ENCODE measurements at places on chromosomes 5 and 9.

DNA sequence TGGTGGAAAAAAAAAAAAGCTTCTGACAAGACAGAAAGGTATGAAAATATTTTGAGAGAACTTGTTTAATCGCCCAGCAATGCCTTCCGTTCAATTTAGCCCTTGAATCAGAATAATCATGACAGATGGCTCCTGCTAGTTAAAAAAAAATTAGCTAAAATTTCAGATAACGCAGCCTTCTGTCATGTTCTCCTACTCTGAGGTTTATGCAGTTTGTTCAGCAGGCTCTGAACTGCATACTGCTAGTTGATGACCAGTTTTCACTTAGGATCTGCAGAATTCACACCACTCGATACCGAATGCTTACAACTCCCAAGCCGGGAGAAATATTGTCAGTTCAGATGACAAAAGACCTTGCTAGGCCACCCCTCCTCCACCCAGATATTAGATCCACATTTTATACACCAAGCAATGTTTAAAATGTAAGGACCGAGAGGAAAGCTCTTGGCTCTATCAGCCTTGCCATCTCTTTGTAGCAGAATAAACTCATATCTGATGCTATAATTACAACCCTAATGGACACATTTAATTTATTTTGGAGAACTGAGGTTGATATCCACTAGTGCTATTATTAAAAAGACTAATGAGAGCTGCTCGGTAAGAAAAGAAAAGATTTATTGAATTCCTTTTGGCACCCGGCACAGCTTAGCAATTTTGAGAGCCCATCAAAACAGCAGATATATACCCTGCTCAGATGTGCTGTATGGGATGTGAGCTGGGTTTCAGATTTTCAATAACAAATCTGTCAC, 322.8 kb downstream of the GLIS3 start:
- no peak for DNase-seq

GRCh38 chr5:23027331-23027730, 174.2 kb upstream of the CDH12 start:
- DNase-seq: no peak

DNA sequence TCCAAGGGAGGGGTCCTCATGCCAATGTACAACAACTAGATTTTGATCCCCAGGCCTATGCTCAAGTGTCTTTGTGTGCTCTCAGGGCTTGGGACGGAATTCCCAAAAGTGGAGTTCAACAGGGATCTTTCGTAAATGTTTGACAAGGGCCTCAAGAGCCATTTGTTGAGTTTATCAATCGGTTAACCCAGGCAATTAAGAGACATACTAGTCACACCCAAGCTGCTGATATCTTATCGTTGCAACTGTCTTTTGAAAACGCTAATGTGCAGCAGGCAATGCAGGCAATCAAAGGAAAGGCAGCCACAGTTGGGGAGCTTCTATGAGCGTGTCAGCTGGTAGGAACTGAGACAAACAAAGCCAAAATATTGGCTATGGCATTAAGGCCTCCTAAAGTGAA, 161.2 kb downstream of the CPLANE1 start:
- DNase-seq: no peak

- DNase-seq: peak; percentile 15
Measured at GRCh38 chr5:5886812-5887486, 464.5 kb downstream of the ICE1 start.

GRCh38 chr5:67996596-67996995, 219.0 kb upstream of the PIK3R1 start:
- no peak for DNase-seq

DNA sequence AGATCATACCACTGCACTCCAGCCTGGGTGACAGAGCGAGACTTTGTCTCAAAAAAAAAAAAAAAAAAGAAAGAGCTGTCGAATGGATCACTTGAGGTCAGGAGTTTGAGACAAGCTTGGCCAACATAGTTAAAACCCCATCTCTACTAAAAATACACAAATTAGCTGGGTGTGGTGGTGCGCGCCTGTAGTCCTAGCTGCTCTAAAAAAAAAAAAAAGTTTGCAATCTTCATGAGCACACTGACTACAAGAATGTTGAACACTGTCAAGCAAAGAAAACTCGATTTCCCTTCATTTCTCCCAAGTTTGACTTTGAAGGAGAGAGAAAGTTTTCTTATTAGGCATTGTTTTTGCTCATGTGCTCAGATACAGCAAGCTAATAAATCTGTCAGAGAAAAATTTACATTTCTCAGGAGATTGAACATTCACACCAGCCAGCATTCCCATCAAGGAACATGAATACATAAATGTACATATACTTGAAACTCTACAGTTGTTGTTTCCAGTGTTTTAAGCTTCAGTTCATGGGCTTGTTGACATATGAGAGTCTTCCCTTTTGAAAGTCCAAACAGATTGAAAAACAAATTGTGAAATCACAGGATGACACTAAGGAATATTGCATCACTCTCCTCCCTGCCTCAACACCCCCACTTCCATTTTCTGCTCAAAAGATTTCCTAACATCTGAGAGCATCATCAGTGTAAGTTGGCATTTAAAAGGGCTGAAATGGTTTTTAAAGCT, 81.8 kb downstream of the ARRDC3 start:
- no peak for DNase-seq

DNA sequence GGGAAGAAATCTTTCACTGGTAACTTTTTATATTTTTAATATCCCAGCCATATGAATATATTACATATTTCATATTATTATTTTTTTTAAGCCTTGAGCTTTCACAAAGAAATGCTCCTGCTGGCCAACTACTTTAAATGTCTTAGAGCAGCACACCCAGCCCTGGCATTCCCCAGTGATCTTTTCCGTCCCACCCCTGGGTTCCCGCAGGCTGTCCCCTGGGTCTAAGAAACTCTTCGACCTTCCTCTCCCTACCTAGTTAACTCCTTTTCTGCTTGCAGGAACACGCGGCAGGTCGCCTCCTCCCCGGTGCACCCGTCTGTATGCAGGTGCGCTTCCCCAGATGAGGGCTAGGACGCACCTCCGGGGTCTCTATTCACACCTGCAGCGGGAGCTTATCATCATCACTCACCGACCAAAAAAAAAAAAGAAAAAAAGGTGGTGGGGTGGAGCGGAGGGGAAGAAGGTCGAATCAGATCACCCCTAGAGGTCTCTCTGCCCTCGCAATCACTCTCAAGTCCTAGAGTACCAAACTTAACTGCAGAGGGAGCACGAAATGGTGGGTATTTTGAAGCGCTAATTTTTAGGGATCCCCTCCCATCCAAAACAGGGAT, 696 bp downstream of the ZFP62 start:
- DNase-seq: no peak

DNA sequence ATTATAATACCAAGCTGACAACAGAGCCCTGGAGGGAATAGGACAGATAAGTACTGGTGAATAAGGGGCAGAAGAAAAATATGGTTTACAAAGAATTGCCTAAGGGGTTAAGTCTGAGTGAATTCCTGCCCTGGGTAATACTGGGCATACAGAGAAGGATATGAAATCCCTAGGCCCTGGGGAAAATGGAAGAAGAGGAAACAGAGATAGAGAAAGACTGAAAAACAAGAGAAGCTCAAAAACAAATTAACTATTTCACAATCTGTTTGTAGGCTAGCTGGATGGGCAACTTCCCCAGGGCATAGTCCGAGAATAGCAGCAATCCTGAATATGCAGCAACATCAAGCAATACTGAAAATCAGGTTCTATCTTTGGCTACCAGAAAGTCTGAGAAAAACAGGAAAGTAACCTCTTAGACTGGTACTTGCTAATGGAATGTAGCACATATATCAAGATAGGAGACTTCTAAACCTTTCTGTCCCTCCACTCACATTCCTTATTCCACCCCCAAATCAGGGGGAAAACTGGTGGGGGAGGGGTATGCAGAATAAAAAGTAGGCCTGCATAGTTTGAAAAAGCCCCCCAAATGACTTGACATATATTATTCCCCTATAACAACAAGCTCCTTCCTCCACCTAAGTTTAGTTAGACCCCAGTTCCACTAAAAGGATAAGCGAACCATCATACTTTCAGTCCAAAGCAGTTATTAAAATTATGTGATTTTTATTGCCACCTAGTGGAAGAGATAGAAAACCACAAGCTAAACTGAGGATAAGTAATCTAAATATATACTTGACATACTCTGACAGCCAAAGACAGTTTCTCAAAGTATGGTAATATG, 20.6 kb downstream of the SLC38A9 start:
- DNase-seq: no peak

- DNase-seq: no peak
Measured at GRCh38 chr5:171593976-171594375, 174.5 kb downstream of the FGF18 start.

GRCh38 chr5:74536658-74537057, 103.9 kb downstream of the ENC1 start:
- DNase-seq: no peak

- DNase-seq: no peak
Measured at GRCh38 chr5:87339986-87340385, 72.3 kb downstream of the RASA1 start.

- no peak for DNase-seq
Measured at GRCh38 chr5:68757626-68758212, 336.1 kb upstream of the SLC30A5 start.

GRCh38 chr9:115326461-115326860, 208.5 kb upstream of the TNC start:
- no peak for DNase-seq

- DNase-seq: no peak
Measured at GRCh38 chr5:76224898-76225297, 141.7 kb downstream of the SV2C start.

DNA sequence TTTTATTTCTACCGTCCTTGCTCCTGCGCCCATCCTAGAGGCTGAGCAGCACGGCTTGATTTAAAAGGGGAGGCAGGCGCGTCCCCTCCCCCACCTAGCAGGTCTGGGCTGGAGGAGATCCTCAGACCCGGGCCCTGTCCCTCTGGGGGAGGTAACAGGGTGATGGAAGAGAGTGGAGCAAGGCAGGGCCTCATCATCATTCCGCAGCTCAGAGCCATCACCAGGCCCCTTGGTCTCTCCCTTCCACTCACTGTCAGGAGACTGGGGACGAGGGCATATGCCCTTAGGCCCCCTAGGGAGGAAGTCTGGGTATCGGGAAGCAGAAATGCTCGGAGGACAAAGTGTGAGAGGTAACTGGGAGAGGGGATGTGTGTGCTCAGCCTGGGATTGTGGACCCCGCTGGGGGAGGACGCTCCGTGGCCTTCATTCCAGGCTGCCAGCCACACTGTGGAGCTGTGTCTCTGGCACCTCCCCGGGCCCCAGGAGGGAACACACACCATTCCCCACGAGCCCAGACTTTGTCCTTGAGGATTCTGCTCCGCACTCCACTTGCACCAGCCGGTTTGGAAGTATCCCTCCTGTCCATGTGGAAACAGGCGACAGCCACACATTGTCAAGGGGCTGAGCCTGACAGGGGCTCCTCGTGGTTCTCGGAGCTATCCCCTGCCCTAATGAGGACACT, 761 bp downstream of the REEP2 start:
- no peak for DNase-seq

GRCh38 chr5:133525126-133525525, 87.2 kb downstream of the FSTL4 start:
- DNase-seq: no peak

DNA sequence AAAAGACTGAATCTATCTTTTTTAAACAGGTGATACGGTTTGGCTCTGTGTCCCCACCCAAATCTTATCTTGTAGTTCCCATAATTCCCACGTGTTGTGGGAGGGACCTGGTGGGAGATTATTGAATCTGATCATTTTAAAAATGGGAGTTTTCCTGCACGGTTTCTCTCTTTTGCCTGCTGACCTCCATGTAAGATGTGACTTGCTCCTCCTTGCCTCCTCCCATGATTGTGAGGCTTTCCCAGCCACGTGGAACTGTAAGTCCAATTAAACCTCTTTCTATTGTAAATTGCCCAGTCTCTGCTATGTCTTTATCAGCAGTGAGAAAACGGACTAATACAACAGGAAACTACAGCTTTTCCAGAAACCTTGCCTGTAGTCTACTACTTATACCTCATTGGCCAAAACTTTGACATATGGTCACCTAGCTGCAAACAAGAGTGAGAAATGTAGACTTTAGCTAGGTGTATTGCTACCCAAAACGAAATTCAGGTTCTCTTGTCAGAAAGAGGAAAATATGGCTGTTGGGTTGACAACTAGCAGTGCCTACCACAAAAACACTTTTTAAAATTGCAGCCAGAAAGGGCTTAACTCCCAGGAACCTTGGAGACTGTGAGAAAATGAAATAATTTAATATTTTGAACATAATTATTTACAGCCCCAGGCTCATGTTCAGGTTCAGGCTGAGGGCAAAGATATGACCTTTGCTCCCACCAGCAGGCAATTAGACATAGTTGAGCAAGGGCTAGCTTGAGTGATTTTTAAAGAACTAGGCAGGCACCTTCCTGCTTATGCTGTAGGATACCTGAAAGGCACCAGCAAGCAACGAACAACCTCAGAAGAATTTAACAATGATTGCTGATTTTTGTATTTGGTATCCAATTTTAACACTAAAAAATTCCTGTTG, 7.4 kb upstream of the AGGF1 start:
- DNase-seq: no peak

GRCh38 chr5:40678026-40678425, 1.7 kb upstream of the PTGER4 start:
- DNase-seq: no peak

- DNase-seq: no peak
Measured at GRCh38 chr5:117332341-117332740, 757.7 kb upstream of the SEMA6A start.

DNA sequence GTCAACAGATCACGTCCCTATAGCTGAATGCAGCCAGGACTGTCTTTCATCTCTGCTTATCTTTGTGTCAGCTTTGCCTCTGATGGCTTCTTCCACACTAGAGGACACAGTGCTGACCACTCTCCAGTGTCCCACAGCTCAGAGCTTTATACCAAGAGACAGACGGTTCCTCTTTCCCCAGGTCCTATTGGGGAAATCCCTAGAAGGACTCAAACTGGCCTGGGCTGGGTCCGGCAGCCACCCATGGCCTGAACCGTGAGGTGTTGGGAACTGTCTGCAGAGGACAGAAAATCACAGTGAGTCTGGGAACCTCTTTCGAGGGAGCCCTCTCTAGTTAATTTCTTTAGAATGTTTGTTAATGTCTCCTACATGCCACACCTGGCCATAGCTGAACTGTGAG, 68.3 kb upstream of the SHB start:
- DNase-seq: no peak

DNA sequence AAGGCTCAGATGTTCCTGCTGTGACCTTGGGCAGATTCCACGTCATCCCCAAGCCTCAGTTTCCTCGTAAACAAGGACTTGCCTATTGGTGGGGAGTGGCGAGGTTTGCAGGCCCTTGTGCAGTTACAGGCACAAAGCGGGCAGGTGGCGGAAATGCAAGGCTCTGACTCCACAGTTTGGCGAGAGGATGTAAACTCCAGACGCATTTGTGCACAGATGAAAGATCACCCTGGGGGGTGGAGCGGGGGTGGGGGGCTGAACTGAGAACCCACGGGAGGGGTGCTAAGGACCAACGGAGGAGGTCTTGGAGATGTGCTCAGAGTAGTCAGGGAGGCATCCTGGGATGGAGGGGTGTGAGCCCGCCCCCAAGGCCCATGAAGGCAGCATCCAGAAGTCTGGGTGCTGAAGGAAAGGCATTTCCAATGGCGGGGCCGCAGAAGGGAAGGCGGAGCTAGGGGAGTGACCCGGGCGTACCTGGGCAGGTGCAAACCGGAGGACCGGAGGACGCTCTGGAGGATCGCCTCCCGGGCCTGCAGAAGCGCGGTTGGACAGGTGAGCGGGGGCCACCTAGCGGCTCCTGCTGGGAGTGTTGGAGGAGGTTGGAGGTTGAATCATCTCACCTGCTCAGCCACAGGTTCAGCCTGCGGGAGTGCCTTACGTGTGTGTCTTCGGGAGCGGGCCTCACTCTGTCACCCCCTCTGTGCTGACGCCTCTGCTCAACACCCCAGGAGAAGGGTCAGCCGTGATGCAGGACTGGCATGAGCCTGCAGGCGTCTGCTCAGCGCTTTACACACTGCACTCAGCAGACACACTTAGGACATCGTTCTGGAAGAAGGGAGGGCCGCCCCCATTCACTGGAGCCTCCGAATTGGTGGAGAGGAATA, 1.9 kb upstream of the FIBCD1 start:
- no peak for DNase-seq
